Kasumi-1 (cell line): ENCODE measurements at places on chromosomes 11 and 22.

GRCh38 chr11:27409049-27409448, 46.0 kb upstream of the CCDC34 start:
- no peak for DNase-seq

GRCh38 chr11:792873-793272, 3.0 kb upstream of the CEND1 start:
- no peak for DNase-seq

DNA sequence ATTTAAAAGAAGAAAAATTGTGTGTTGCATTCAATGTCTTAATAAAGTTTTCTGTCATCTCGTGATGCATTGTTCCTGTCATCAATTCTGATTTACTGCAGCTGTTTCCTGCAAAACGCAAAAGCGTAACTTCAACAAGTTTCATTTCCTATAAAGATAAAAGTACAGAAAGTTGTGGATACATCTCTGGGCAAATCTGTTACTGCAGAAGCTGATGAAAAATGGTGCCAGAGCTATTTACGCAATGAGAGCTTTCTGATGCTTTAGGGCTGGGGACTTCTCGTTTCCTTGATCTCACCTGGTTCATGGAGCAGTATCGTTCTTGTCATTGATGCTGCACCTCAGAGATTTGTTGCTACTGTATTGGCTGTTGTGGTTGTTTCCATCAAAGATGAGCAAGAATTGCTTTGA, 15.5 kb upstream of the MS4A12 start:
- no peak for DNase-seq

GRCh38 chr11:95132956-95133355, 43.3 kb downstream of the ENDOD1 start:
- no peak for DNase-seq
